HepG2 (cell line): ENCODE measurements at places on chromosomes 3 and 15.

GRCh38 chr3:48112813-48113212 lies 75.4 kb downstream of the CDC25A start:
- no peak for DNase-seq

DNA sequence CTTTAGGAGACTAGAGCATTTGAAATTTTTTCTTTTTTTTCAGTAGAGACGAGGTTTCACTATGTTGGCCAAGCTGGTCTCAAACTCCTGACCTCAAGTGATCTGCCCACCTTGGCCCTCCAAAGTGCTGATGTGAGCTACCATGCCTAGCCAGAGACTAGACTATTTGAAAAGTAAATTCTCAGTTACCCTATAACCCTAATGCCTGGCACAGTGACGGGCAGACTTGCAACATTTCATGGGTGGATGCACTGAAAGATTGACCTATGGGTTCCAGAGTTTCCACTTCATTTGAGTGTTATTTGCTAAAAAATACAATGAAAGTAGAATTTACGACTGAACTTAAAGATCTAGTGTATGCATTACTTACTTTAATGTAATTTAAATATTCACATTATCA lies 45.7 kb upstream of the LIPC start:
- DNase-seq, result no peak

GRCh38 chr3:71726146-71726545 lies 944 bp upstream of the EIF4E3 start:
- DNase-seq, result no peak

DNA sequence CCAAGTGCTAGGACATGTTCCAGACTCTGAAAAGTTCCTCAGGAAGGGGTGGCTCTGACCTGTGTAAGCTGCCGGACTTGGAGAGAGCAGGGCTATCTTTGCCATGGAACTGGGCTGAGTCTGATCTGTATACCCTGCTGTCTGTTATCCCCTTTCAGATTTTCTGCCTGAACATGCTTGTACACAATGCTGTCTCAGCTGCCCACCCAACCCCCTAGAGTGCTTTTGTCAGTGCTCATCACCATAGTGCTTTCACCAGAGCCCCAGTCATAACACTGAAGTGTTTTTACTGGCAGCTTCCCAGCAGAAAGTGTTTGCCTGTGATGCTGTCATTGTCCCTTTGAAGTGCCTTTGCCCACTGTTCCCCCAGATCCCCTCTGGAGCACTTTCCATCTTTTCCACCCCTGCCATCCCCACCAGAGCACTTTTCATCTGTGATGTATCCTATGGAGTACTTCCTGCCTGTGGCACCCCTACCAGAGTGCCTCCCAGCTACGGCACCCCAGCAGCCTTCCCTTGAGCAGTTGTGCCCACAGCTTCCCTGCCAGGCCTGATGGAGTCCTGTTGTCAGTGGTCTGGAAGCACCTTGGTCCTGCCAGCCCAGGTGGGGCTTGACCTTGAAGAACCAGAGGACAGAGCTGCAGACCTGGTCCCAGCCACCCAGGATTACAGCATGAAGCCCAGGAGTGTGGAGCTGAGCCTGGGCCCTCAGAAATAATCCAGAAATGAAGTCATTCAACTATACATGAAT lies 397.7 kb downstream of the DIPK2A start:
- no peak for DNase-seq

GRCh38 chr3:16504242-16504641 lies 9.3 kb downstream of the RFTN1 start:
- no peak for DNase-seq

DNA sequence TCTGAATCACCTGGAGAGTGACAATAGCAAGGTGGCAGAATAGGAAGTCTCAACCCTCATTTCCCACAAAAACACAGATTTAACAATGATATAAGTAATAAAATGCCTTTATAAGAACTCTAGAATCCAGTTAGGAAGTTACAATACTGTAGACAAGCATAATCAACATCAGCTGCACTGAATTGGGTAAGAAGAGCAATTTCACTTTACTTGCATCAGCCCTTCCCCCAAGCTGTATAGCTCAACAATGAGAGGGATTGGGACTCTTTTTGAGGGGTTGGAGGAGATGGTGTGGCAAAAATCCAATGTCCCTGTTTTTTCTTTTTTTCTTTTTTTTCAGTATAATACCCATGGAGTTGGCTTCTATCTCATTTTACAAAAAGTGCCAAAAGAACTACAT lies 63.1 kb downstream of the SERP1 start:
- no peak for DNase-seq
